Stimulated activated CD8-positive, alpha-beta memory T cell treated with anti-CD3 and anti-CD28 coated beads, Interleukin-15, amount 100 ng/mL, for 4 hours (primary cell): ENCODE measurements at places on chromosomes 2 and 18.

DNA sequence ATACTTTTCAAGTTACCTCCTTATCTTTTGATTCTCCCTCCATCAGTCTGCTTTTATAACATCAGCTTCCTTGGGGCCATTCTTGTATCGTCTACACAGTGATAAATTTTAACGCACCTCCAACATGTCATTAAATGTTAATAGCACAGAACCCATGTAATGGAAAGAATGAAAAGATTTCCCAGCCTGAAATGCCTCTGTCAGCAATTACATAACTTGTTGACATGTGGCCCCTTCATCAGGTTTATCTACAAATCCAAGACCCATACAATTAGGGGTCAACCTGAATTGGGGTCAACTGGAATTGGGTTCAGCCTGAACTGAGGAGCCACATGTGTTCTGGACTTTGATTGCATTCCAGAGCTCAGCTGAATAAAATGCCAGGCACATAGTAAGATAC is 148.2 kb upstream of the KLF7 start:
- DNase-seq, result no peak

DNA sequence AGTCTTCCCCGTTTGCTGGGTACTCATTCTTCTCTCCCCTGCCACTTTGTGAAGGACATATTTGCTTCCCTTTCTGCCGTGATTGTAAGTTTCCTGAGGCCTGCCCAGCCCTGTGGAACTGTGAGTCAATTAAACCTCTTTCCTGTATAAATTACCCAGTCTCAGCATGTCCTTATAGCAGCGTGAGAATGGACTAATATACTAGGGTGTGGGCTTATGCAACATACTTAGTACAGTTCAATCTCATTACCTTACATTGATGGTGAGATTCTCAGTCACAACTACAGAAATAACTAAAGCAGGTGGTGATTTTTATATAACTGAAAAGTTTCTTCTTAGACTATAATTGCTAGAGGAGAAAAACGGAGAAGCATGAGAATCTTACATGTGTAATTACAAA is 237.9 kb upstream of the MMADHC start:
- no peak for DNase-seq

DNA sequence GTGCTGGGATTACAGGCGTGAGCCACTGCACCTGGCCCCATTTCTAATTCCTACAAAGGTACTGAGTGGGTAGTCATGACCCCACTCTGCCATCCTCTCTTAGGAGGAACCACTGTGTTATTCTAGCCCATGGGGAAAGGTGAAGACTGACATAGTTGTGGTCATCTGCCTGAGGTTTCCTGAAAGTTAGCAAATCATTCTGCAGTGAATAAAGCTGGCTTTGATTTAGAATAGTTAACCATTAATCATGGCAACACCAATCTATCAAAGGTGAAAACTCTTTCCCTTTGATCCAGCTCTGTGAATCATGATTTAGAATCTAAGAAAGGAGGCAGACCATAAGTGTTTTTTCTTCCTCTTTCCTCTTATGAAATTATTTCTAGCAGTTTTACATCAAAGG is 50.8 kb downstream of the SUMO1 start:
- no peak for DNase-seq

DNA sequence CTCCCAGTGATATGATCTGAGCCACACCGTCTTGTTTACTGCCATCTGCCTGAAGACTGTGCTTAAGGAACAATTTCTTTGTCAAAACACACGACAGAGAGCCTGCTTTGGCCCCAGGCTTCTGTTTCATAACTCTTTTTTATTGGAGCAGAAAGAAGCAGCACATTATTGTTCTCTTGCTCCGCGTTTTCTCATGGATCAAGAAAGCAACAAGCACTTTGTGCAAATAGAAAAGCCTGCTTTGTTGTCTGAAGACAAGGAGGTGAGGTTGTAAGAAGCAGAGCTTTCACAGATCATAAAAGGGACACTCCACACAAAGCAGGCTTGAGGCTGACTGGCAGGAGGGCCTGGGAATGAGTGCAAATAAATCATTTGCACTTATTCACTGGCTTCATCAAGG is 118.3 kb upstream of the FAM136A start:
- DNase-seq, result no peak

DNA sequence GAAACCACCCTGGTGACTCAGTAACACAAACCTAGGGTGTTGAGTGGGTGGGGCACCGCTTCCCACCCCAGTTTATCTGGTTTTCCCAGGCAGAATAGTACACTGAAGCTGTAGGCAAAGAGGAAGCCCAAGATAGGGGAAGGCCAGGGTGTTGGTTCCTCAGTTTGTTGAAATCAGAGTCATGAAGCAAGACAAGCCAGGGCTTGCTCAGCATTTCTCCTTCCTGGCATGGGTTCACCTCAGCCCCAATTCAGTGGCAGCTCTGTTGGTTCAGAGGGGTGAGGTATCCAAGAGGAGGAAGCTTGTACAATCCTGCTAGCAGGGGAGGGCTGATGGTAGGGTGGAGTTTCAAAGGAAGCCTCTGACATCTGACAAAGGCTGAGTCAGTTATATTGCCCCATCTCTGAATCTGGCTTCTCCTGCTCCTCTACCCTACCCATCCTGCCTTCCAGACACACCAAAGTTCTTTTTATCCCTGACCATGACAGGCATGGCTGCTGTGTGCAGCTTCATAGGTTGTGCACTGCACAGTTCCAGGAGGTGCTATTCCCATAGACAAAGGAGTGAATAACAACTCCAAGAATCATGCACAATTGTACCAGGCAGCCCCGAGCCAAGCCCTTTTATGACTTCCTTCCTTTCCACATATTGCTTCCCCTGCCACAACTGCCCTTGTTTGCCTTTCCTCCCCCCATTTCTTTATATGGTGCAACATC is 24.9 kb upstream of the RAB10 start:
- DNase-seq, result no peak

DNA sequence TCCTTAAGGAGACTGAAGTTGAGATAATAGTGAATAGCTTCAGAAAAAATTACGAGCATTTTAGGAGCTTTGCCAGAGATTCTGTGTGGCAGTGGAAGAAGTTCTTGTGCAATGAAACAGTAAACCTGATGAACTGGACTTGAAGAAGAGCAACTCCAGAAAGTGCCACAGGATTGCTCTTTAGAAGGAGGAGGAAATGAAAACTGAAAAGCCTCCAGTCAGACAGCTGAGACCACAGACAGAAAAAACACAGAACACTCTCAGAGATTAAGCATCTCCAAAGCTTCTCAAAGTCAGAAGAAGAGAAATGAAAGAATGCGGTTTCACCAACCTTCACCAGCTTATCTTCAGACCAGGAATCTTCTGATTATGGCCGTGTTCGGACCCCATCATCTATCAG is 329.7 kb upstream of the CNTNAP5 start:
- no peak for DNase-seq

DNA sequence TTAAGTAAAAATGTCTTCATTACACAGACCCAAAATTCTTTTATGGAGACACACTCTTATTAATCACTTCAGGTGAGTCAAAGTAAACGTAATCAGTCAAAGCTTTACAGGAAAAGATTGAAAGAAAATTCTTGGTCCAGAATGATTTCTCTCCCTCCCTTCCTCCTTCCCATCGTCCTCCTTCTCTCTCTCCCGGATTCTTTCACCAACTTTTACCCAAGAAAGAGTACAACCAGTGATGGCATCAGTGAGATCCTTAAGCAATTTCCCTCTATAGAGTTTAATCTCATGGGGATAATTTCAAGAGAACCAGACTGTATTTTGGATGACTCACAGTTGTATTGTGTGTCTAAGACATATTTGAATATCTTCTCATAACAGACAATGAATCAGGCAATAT is 258.1 kb downstream of the ALK start:
- DNase-seq, result no peak

GRCh38 chr2:189116979-189117378 is 62.6 kb downstream of the COL5A2 start:
- no peak for DNase-seq

DNA sequence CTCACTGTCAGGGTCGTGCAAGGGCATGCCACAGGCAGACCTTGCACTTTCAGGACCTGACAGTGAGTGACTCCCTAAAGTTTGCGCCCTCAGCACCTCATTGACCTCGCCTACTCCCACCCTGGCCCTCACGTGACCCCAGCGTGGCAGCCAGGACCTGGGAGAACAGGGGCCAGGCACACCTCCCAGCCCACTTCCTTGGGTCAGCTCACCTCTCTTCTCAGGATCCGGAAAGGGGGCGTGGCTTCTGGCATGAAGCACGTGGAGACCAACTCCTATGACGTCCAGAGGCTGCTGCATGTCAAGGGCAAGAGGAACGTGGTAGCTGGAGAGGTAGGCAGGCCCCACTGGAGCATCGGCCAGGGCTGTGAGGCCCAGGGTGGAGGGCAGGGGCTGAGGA is 8.8 kb downstream of the VIL1 start:
- DNase-seq, result no peak

GRCh38 chr2:168641636-168642035 is 160.8 kb upstream of the NOSTRIN start:
- DNase-seq, result no peak

DNA sequence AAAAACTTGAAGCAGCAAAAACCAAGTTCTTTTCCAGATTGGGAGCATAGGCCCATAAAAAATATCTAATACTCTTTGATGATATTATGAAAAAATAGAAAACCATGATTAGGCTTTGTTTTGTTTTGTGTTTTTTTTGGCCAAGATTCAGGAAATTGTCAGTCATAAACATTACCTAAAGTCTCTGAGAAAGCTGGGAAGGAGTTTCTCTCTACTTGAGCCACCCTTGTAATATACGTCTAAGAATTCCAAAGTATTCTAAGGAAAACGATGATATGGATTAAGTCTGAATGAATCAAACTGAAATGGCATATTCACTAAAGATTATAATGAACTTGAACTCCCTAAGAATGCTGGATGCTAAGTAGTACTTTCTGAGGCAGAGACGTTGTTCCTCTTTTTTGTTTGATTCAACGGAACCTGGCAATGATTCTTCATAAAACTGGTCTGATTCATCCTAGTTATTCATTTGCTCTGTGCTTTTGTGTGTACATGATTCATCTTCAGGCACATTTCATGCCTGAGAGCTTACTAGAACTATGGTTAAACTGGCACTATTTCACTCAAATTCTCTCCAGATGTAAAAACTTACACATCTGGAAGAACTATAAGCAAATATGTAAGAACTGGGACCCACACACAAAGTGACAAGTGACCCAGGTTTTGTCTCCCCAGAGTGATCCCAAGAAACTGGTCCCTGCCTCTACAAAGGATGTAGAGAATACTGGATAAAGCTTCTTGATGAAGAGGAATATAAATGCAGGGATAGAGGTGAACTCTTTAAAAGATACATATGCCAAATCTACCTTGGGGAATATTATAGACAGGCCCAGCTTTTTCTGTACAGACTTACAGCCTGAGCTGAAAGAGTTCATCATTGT is 159.7 kb downstream of the DOCK10 start:
- no peak for DNase-seq

- DNase-seq, result no peak
These were observed 42.3 kb downstream of the SULT1C2 start for GRCh38 chr2:108330979-108331378.

DNA sequence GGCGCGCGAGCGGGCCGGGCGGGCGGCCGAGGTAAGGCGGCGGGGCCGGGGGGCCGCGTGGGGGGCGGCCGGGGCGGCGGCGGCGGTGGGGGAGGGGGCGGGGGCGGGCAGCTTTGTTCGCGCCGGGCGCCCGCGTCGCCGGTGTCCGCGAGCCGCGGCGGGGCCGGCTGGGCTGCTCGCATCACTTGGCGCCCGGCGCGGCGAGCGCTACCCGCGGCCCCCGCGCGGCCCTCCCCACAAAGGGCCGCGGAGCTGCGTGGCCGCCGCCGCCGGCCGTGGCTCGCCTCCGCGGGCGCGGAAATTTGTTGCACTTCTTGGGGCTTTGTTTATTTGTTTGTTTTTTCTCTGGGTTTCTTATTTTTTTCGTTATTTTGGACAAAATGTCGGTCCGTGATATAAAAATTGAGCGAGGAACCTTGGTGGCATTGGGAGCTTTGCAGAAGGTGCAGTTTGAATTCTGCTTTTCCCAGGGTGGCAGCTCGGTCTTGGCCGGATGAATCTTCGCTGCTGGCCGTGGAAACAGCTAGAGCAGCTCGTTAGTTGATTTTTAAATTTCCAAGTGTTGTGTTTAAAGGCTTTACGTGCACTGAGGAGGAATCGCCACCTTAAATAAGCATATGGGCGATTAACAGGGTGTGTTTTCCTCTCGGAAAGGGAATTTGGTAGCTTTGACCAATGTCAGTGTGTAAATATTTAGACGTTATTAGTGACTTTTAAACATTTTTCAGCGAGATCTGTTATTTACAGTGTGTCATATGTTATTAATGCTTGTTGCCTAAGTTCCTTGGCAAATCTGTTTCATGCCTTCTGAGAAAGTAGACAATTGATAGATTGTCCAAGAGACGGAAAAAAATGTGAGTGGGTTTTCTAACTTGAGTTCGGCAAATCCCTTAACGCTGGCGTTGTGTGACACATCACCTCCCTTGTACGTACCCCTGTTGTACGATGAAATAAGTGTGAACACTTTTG is 822 bp downstream of the UBE2E3 start:
- no peak for DNase-seq

DNA sequence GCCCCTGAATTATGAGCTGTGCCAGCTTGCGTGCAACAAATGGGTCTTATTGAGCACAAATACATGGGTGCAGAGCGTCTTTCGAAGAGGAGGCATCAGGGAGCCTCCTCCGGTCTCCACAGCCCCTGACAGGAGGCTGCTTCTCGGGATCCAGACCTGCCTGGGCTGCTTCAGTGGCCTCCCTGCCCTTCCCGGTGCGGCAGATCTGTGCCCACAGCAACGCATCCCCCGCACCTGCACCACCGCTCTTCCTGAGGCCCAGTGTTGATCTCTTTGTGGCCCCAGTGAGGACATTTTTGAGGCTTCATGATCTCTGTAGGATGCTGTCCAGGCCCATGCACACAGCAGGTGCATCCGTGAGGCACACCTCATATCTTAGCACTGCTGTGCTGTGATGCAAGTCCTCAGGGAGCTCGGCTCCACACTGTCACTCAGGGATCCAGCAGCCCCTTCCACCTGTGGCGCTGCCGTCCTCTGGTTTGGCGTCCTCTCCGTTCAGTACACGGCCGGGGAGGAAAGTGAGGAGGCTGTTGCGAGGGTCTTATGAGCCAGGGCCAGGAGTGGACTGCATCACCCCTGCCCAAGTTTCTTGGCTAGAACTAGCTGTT is 17.4 kb downstream of the RTP5 start:
- DNase-seq, result no peak

DNA sequence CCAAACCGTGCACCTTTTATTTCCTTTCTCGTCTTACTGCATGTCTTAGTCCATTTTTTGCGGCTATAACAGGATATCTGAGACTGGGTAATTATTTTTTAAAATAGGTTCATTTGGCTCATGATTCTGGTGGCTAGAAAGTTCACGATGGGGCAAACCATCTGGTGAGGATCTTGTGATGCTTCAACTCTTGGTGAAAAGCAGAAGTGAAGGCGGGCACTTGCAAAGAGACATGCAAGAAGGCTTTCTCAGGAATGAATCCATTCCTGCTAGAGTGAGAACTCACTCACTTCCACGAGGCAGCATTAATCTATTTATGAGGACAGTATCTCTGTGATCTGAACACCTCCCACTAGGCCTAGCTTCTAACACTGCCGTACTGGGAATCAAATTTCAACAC is 327.1 kb upstream of the RBMS1 start:
- no peak for DNase-seq

- DNase-seq, result no peak
These were observed 8.0 kb upstream of the C18orf32 start for GRCh38 chr18:49495076-49495475.
